ENCODE measurements at places on chromosomes 11 and 22. TPM values are rescaled to one million over a fixed set of nuclear protein-coding genes. Genes with fewer than 3 reads are reported as not detected.

DNA sequence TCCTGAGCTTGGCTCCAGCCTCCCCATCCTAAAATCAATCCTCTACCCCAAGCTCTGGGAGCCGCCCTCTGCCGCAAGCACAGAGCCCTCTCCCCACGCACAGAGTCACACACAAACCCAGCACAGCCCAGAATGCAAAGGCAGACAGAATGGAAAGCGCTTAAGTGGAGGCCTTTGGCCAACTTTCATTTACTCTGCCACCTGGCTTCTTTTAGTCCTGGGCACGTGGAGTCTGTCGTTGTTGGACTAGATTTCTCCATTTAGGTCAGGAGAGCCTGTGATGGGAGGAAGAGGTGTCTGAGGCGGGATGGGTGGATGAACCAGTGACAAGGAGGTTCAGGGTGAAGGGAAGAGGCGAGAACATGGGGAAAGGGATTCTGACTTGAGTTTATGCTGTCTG lies 191.7 kb downstream of the DSCAML1 start:
- no peak for DNase-seq

GRCh38 chr11:57345555-57346211 lies 7.5 kb downstream of the P2RX3 start:
- no peak for DNase-seq

DDTL gene
- total RNA-seq = 2.1 TPM

IGLL1 gene
- not detected for total RNA-seq
